ENCODE measurements at places on chromosomes 16 and 17.

GRCh38 chr16:79849119-79849518, 248.6 kb upstream of the MAF start:
- no peak for DNase-seq

DNA sequence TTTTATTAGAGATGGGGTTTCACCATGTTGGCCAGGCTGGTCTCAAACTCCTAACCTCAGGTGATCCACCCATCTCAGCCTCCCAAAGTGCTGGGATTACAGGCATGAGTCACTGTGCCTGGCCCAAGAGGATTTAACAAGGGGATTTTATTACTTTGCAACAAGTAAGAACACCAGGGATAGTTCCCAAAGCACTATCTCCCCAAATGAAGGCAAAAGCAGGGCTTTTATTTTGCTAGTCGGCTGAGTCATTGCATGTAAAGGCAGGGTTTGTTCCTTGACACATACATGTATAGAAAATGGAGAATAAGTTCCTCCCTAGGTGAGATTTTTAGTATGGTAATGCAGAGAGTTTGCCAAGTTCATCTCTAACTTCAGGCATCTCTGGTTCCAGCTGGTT, 24.0 kb downstream of the REXO5 start:
- no peak for DNase-seq

GRCh38 chr17:14340857-14341754, 40.2 kb downstream of the HS3ST3B1 start:
- no peak for DNase-seq

GRCh38 chr17:35297666-35298065, 54.8 kb downstream of the SLFN5 start:
- DNase-seq, result no peak

- DNase-seq, result no peak
These were observed 54.7 kb downstream of the ZZEF1 start for GRCh38 chr17:4087911-4088693.

- DNase-seq, result no peak
These were observed 414.8 kb downstream of the MAF start for GRCh38 chr16:79185711-79186110.

- no peak for DNase-seq
These were observed 43.6 kb downstream of the TOM1L2 start for GRCh38 chr17:17928398-17929287.

DNA sequence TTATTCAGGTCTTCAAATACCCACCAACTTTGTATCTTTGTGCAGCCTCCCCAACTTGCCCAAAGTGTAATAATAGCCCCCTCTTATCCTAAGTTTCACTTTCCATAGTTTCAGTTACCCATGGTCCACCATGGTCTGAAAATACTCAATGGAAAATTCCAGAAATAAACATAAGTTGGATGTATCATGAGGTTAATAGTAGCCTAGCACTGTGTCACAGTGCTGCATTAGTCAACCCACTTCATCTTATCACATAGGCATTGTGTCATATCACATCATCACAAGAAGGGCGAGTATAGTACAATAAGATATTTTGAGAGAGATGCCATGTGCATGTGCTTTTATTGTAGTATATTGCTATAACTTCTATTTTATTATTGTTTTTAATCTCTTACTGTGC, 21.9 kb downstream of the OMG start:
- DNase-seq, result no peak

DNA sequence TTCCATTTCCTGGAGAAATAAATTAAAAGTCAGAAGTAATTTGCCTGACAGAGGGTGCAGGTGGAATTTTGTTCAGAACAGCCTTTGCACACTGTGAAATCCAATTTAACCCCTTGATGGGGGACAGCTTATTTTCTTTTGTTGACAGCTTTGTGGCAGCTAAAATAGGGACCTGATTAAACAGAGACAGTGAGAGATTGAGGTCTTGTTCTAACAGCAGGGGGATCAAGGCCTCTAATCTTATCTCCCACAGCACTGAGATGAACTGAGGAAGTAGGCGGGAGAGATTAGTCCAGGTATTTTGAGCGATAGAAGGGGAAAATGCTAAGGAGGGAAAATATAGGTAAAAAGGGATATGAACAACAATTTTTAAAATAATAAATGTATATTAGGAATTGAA, 1491.4 kb upstream of the GOT2 start:
- no peak for DNase-seq

DNA sequence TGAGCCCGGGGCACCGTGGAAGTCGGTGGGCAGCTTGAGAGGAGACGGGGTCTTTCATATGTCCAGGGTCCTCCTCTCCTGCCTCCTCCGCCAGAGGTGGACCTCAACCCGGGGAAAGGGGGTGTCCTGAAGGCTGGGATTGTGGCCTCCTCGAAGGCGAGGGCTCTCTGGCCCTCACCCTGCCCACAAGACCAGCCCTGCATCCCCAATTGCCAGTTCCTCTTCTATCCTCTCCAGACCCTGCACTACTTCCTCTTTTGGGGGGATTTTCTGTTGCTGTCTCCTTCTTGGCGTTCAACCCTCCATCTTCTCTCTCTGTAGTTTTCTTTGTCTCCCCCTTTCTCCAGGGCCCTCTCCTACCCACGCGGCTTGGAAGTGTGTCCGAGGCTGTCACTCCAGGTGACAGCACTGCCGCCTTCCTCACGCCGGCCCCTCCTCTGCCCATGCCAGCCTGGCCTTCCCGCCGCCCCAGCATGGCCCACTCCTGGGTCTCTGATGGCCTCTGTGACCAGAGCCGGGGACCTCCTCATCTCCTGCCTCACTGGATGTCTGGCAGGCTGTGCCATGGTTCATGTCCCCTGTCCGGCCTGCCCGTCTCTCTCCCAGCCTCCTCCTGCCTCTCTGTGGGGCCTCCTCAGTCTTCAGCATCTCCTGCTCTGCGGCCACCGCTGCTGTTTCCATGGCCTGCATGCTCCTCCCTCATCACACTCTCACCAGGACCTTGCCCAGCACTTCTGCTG, 2.4 kb upstream of the ITGAX start:
- no peak for DNase-seq

DNA sequence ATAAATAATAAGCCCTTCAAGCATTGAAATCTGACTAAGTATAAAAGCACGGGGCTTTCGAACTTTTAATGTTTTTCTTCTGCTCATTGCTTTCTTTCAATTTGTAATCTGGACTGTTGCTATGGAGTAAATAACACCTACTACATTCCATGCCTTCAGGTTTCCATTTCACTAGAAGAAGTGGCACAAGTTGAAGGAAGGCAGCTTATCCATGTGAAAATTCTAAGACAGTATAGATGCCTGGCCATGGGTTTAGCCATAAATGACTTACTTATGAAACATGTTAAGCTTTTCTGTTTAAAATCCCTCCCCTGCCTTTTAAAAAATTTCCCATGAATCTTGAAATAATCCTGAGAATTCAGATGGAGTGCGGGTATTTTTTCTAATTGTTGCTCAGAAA, 30.6 kb downstream of the KCNJ16 start:
- DNase-seq, result no peak

GRCh38 chr17:80158846-80159245, 11.0 kb upstream of the CARD14 start:
- DNase-seq, result no peak

- no peak for DNase-seq
These were observed 7.3 kb upstream of the NR1D1 start for GRCh38 chr17:40107522-40108174.

GRCh38 chr16:85187002-85187401, 74.7 kb upstream of the CIBAR2 start:
- no peak for DNase-seq

GRCh38 chr17:74217037-74217730, 3.8 kb downstream of the TTYH2 start:
- no peak for DNase-seq

DNA sequence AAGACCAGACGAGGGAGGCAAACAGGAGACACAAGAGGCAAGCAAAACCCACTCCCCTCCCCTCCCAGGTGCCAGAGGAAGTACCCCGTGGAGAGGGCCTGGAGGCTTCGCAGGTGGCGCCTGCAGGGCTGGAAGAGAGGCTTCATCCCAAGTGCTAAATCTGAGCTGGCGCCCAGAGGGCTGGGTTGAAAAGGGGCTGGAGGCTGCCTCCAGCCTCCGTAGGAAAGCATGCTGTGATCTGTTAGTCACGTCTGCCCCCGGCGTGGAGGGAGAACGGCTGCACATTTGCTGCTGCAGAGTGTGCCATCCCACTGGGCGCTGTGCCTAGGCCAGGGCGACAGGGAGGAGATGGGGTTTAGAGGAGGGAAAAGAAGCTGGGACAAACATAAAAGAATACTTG, 16.9 kb downstream of the RPH3AL start:
- no peak for DNase-seq

- DNase-seq, result peak; percentile 65
These were observed 7.2 kb upstream of the KRT36 start for GRCh38 chr17:41496803-41497484.

DNA sequence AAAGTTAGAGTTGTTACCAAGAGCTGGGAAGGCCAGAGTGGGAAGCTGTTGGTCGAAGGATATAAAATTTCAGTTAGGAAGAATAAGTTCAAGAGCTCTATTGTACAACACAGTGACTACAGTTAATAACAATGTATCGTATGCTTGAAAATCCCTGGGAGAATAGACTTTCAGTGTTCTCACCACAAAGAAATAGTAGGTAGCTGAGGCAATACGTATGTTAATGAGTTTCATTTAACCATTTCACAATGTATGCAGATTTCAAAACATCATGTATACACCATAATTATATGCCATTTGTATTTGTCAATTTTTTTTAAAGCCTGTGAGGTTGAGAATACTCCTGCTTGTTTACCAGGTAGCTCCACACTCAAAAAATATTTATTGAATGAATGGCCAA, 41.5 kb upstream of the MYOCD start:
- DNase-seq, result no peak

DNA sequence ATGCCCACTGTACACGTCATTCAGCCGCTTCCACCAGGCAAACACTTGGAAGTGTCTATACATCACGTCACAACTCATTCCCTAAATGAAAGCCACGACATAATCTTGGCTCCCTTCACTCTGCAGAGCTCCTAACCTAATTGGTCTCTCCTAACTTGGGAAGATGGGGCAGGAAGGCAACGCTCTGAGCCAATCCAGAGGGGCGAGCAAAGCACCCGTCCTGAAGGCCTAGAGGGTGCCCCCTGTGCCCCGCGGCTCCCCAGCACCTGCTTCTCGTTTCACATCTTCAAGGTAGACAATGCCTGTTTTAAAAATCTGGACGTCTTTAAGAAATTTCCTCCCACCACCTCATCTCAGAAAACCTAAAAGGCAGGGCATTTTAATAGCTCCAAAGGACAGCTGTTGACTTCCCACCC, 1.0 kb downstream of the CSNK2A2 start:
- no peak for DNase-seq

DNA sequence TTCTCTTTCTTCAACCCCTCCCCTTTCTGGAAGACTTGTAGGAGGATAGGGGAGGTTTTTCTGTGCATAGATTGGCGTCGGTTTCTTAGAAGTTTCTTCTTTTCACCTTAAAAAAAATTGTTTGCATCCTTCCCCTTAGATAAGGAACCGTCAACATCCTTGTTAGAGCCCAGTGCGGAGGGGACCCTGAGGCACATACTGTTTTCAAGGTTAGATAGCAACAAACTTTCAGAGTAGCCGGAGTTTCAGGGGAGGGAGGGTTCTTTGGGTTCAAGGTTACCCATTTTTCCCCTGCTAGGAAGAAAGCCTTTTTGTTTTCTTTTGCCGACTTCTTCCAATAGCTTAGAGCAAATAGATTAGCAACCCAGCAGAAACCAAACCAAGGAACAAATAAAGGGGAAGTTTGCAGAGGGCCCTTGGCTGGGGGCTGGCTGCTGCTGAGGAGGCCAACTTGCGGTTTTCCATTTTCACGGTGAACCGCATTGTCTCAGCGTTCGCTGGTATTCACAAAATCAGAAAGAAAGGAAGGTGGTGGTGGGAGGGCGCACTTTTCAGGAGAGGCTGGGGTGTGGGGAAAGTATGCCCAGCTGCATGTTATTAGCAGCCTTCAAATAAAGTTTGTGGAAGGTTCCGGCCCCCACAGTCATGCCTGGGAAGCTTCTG, 28.8 kb downstream of the MSI2 start:
- DNase-seq, result no peak

DNA sequence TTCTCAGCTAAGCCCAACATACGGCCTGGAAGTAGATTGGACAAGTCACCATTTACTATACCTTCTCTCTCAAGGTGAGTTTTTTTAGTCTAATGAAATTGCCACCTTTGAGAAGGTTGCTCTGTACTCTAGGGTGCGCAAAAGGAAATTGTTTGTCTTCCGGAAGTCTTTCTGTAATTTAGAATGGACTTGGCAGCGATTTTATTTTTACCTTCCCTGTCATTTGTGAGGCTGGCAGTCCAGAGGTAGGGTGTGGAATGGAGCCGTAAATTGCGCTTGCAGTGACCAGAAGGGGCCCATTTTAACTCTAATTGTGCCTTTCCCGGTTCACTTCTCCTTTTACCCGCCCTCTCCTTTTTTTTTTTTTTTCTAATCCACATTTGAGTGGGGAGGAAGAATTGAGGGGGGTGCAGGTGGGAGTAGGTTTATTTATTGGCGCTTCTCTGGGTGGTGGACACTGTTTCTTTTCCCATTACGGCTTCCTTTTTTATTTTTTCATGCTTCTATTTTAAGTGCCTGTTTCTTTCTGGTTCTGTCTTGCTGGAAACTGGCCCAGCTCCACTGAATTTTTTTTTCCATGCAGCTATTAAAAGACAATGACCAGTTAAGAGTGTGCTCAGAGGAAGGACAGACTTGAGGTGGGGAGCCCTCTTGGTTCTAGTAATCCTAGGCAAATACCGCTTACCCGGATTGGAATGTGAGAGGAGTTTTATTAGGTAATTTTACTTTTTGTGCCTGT, 89.7 kb upstream of the CLEC18A start:
- DNase-seq, result no peak

DNA sequence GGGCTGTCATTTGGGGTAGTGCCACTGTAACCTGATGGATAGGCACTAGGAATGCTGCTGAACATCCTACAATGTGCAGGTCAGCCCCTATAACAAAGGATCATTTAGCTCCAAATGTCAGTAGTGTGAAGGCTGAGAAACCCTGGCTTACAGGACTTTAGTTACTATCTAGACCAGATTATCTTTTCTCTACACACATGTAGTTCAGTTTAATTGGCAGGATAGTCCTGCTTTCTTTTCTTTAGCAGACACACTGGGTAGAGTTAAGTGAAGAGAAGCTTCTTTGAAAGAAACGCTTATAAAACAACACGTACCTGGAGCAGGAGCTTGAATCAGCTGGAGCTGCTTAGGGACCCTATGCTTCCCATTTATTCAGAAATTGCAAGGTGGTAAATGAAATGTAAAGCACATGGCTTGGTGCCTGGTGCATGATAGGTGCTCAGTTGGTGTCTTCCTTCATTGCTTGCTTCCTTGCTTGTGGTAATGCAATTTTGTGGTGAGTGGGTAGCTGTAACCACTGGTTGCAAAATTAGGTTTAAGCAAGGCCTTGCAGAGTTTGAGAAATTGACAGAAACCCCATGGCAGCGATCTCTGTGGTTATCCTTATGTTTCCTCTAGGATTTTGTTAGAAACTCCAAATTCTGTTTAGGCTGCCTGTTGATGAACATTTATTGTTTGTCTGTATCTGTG, 9.4 kb downstream of the METTL9 start:
- no peak for DNase-seq

DNA sequence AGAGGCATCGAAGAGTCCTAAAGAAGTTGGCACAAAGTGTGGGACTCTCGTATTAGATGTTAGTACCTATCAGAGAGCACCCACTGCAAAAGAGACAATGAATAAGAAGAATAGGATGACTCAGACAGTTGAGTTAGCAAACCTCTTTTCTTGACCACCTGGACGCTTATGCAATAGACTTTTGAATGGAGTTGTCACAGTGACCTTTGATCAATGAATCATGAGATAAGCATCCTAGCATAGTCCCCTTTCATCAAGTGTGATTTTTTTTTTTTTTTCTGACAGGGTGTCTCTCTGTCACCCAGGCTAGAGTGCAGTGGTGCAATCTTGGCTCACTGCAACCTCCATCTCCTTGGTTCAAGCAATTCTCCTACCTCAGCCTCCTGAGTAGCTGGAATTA, 1417.9 kb upstream of the GOT2 start:
- no peak for DNase-seq

Data from liver (tissue), 10 donors.